ENCODE measurements at places on chromosomes 12 and 14. TPM values are rescaled to one million over a fixed set of nuclear protein-coding genes. Genes with fewer than 3 reads are reported as not detected.
A peak's percentile ranks its signal among the peaks of the same experiment; 100 is the strongest.

DNA sequence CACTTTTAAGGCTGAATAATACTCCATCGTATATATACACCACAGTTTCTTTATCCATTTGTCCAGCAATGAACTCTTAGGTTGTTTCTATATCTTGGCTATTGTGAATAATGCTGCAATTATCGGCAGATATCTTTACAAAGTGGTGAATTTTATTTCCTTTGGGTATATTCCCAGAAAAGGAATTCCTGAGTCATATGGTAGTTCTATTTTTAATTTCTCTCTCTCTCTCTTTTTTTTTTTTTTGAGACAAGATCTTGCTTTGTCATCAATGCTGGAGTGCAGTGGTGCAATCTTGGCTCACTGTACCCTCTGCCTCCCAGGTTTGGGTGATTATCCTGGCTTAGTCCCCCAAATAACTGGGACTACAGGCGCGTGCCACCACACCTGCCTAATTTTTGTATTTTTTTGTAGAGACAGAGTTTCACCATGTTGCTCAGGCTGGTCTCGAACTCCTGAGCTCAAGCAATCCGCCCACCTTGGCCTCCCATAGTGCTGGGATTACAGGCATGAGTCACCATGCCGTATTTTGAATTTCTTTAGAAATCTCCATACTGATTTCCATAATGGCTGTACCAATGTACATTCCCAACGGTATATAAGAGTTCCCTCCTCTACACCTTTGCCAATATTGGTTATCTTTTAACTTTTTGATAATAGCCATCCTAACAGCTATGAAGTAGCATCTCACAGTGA lies 98.4 kb downstream of the EFCAB11 start:
- no peak for DNase-seq

- no peak for DNase-seq
Measured at GRCh38 chr14:24113801-24114531, 611 bp upstream of the DCAF11 start.

DNA sequence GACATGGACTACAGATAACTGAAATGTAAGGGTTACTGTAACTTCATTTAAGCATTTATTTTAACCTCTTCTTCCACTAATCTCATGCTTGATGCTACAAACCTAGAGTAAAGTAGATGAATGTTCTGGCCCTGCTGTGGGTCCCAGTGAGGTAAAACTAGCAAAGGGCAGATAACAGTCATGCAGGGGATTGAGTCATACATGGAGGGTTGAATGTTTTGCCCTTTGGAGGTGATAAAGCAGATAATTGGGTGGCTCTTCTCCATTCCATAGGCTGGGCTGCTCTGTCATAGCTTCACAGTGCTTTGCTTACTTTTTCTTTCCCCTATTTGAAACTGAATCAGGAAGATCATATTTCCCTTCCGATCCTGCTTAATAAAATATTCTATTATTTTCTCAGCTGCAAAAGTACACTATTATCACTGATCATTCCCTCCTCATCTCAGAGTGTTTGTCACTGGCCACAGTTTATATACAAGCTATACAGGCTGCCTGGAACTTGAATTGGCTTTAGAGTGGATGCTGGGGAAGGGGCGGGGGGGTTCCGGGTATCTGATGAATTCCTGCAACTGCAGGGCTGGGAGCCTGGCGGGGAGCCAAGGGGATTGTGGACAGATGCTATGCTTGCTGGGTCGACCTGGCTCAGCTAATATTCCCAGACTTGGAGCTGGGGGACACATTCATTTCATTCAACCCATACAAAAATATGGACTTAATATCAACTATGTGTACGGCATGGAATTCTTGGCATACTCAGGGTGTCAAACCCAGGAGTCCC lies 235.1 kb downstream of the NRXN3 start:
- no peak for DNase-seq

DNA sequence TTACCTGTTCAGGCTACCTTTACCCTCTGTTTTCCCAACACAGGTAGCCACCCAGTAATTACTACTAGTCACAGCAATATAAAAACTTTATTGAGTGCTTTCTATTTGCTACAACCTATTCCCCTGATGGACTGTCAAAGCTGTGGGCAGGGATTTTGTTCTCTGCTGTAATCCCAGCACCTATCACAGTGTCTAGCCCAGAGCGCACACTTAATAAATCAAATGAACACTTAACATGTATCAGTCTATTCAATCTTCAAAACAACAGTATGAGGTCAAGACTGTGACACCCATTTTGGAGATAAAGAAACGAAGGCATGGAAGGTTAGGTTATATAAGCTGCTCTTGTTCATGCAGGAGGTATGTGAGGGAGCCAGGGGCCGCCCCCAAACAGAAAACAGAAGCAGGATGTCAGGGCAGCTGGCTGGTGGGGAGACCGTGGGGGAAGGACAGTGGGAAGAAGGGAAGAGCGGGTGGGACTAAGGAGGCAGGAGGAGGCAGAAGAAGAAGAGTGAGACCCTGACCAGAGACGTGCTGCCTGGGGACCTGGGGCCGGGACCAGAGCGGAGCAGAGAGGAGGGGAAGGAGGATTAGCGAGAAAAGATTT lies 1.7 kb downstream of the TNFRSF1A start:
- DNase-seq: peak; percentile 46

DNA sequence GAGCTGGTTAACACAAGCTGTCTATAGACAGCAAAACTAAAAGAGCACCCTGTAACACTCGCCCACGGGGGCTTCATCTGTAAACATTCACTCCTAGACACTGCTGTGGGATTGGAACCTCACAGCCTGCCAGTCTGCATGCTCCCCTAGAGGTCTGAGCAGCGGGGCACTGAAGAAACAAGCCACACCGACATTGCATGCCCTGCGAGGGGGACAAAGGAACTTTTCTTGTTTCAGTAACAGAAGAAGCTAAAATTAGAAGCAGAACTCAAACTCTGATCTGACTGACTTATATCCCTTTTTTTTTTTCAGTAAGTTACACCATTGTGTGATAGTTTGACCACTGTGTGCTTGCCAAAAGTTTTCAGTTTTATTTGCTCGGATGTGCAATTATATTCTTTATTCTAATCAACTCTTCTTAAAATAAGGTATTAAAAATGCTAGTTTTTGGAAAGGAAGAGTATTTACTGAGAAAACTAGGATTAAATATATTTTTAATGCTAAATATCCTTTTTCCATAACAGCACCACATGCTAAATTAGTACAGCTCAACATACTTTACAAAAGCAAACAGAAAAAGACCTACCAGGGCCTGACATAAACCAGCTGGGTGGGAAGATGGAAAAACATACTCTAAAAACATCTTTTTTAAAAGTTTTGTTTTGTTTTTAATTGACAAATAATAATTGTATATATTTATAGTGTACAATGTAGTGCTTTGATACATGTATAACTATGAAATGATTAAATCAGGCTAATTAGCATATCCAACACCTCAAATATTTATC lies 100.2 kb downstream of the EPS8 start:
- no peak for DNase-seq

GRCh38 chr12:43758728-43759563 lies at the start of the genes IRAK4 and PUS7L:
IRAK4 (plus strand) TSS chr12:43758951; CDS start chr12:43768112, 9,161 bp downstream.
PUS7L (minus strand) TSS chr12:43758790; CDS start chr12:43755245, 3,545 bp downstream.
- DNase-seq: peak; percentile 94

- no peak for DNase-seq
Measured at GRCh38 chr12:54195080-54195736, 6.4 kb upstream of the SMUG1 start.

DNA sequence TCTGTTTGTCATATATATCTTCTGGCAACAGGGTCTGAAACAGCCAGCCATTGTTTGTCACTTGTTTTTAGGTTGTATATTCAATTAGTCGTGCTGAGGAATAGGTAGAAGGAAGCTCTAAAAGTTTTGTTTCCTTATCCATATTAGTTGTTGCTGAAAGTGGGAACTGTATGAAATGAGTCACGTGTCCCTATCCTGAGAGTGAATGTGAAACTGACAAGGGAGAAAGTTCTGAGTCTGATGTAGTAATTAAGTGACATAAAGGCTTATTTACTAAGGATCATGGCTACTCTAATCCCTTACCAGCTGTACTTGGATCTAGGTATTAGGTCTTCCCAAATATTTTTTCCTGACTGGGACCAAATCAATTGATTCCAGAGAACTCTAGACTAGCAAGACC lies 16.4 kb downstream of the FAM234B start:
- no peak for DNase-seq

The KCNA1 gene
- not detected for total RNA-seq

DNA sequence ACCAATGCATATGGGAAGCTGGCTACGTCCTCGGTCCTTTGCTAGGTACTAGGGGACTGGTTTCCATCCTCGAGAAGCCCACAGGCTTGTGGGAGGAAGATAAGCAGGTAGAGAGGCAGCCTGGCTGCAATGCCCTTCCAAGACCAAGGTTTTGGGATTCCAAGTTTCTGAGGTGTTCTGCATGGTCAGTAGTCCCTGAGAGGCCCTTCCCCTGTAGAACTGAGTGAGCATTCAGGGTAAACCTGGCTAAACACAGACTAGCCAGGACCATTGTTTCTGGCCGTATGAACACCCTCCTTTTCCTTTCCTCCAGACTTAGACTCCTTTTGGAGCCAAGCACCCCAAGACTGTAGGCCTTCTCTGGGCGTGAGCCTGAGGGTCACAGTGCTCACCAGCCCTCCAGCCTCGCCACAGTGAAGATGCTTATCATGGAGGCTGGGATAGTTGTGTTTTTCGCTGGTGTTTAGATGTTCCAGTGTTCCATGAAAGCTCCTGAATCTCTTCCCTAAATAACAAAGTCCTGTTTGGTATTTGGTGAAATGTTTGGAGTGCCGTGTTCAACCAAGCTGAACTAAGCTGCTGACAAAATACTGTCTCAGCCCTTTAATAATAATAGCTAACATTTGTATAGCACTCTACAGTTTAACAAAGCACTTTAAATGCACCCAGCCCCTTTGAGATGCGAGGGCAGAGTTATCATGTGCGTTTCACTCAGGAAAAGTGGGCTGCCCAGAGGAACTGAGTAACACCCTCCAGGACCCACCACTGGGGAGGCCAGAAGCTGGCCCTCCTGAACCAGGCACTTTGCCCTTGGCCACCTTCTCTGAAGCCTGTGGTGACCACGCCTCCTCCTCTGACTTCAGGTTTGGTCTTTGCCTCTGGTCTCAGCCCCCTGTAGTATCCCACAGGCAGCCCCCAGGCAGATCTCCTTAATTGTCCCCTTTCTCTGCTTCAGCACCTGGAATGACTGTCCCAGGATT lies 284.5 kb downstream of the CACNA1C start:
- no peak for DNase-seq

GRCh38 chr12:78562368-78563205 lies 302.0 kb upstream of the SYT1 start:
- no peak for DNase-seq

- no peak for DNase-seq
Measured at GRCh38 chr12:93767524-93767863, 90.3 kb downstream of the CRADD start.

GRCh38 chr12:46629331-46630229 lies 196.2 kb downstream of the SLC38A4 start:
- DNase-seq: no peak

- DNase-seq: no peak
Measured at GRCh38 chr14:90891326-90891725, 75.1 kb upstream of the TTC7B start.

The FCF1 gene
- 57.9 TPM for total RNA-seq

DNA sequence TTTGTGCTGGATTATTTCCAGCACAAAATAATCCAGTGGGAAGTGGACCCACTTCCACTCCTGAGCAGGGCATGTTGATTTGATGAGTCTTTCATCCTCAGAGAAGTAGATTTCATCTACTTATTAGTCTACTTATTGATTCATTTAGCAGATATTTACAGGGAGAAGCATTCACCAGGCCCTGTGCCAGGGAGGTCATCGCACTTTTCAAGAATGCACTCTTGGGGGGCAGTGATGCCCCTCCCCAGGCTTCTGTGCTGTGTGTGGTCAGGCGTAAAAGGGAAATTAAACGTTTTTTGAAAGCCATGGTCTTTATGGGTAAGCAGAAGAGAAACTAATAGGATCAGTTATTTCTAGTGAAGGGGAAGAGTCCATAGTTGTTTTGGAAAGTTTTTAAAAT lies 610.7 kb upstream of the TMEM132C start:
- DNase-seq: no peak

DNA sequence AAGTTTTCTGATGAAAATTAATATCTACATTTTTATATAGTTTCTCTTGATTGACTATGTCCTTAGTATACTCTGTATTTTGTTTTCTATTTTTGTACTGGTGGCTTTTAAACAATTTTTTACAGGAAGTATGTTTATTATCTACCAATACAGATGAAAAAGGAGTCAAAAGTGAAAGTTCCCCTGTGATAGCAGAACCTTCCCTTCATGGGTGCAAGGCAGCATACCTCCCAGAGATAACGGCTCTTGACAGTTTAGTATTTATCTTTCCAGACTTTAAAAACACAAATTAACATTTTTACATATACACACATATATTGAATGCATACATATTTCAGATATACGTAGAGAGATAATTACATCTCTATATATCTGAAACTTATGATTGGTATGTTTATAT lies 17.1 kb upstream of the FAM234B start:
- DNase-seq: no peak

The ALG10B gene
- 12.1 TPM for total RNA-seq

GRCh38 chr14:104299993-104300761 lies 161.8 kb downstream of the KIF26A start:
- DNase-seq: no peak

GRCh38 chr14:49189375-49189774 lies 396.8 kb downstream of the RPS29 start:
- no peak for DNase-seq

The NKX2-1 gene
- not detected for total RNA-seq

DNA sequence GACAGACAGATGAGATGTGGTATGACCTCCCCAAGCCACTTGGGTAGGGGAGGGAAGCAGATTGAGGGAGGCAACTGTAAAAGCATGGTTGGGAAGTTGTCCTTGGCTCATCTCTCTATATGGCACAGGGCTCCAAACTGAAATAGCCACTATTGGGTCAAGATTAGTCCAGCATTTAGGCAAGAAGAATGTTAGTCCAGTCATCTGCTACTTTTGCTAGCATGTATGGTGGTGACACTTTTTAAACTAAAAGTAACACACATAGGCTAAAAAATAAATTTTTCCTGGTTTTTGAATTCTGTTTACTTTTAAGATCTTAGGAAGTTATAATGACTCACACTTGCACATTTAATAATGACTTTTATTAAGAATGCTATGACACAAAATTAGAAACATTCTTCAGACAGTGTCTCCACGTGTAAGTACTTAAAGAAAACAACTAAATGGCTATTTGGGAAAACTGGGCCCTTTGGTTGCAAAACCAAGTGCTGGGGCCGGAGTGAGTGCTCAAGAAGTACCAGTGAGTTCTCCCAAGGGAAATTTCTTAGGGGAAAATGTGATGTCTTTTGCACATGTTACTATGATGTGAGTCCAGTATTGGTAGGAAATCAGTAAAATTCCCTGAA lies 179.1 kb upstream of the HIF1A start:
- no peak for DNase-seq

All from CD4-positive, alpha-beta memory T cell (primary cell).